ENCODE measurements at places on chromosomes 5 and 9.

DNA sequence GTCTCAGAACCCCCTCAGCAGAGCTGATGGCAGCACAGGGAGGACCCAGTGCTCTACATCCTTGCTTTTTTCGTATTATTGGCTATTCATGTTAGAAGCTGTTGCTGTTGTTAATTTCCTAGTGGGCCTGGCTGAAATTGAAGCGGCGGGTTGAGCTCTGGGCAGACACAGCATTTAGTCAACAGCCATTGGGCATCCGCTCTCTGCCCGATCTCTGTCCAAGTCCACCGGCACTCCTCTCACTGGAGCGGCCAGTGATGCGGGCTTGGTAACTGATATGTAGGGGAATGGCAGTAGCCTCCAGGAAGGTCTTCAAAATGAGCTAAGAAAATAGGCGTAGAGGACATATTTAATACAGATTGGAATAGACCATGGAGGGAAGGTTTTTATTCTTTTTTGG, 1.3 kb upstream of the GARNL3 start:
- H3K27me3 ChIP-seq = no peaks in the 10 kb centered on the region
- H3K4me3 ChIP-seq = no peak overlapping the region
- DNase-seq = no peak
- no peaks in the 10 kb centered on the region for H3K36me3 ChIP-seq

DNA sequence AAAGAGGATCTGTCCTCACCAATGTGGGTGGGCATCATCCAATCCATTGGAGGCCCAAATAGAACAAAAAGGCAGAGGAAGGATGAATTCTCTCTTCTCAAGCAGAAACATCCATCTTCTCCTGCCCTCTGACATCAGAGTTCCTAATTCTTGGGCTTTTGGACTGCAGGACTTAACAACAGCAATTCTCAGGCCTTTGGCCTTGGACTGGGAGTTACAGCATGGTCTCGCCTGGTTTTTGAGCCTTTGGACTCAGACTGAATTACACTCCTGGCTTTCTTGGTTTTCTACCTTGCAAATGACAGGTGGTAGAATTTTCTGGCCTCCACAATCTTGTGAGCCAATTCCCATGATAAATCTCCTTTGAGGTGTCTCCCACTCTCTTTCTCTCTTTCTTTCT, 60.5 kb upstream of the CD180 start:
- no peak overlapping the region for H3K27ac ChIP-seq
- no peaks in the 10 kb centered on the region for H3K27me3 ChIP-seq
- DNase-seq = no peak
- H3K4me3 ChIP-seq = no peak overlapping the region

DNA sequence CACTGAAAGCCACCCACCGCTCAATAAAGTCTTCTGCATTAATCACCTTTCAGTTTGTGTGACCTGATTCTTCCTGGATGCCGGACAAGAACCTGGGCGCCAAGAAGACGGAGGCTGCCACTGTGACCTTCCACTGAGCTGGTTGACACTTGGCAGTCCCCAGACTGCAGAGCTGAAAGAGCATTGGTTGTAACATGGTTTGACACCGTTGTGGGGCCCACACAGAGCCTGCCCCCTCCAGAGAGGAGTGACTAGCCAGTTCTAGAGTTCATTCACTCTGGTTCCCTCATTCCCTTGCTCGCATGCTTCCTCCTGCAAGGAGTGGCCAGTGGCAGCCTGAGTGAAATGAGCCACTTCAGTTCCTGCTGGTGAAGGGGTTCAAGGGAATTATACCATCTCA, 86.2 kb upstream of the ANXA1 start:
- H3K36me3 ChIP-seq = no peaks in the 10 kb centered on the region
- DNase-seq = no peak

GRCh38 chr9:69569738-69570451, 102.3 kb downstream of the APBA1 start:
- no peak for DNase-seq
- H3K36me3 ChIP-seq = no peaks in the 10 kb centered on the region
- H3K4me3 ChIP-seq = no peak overlapping the region

Data from left lung (tissue), 14 donors.